ENCODE measurements at places on chromosomes 13 and 19.

DNA sequence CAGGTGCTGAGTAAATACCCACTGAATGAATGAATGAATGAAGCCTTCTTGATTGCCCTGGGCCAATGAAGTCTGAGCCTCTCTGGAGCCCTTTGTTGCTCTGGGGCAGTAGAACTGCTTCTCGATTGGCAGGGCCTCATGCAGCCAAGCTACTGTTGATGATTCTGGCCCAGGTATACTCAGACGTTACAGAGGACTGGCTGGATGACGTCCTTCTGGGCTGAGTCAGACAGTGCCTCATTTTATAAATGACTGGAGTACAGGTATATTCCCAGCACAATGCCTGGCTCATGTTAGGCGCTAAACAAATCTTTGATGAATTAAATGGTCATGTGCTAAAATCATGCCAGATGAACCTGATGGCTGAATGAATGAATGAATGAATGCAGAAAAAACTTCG is 243.8 kb upstream of the MAB21L1 start:
- DNase-seq = no peak

GRCh38 chr19:29297381-29297780 is 84.4 kb upstream of the UQCRFS1 start:
- DNase-seq = no peak

GRCh38 chr19:3450796-3451411 is 29.4 kb downstream of the SMIM24 start:
- DNase-seq = no peak

DNA sequence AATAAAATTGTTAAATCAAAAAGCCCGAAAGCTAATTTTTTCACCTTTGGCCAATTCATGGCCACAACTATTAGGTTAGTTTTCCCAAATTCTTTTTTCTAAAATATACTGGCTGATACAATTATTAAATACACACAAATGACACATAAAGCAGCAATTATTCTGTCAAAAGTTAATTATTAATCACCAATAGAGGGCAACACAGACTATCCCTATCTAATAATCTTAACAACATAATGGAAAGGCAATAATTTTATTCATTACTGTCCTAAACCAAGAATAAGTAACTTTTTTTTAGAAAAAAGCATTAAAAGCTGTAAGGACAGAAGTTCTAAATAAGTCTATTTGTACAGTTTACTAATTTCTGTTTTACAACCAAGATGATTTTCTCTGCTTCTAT is 51.7 kb downstream of the KATNAL1 start:
- DNase-seq = no peak

DNA sequence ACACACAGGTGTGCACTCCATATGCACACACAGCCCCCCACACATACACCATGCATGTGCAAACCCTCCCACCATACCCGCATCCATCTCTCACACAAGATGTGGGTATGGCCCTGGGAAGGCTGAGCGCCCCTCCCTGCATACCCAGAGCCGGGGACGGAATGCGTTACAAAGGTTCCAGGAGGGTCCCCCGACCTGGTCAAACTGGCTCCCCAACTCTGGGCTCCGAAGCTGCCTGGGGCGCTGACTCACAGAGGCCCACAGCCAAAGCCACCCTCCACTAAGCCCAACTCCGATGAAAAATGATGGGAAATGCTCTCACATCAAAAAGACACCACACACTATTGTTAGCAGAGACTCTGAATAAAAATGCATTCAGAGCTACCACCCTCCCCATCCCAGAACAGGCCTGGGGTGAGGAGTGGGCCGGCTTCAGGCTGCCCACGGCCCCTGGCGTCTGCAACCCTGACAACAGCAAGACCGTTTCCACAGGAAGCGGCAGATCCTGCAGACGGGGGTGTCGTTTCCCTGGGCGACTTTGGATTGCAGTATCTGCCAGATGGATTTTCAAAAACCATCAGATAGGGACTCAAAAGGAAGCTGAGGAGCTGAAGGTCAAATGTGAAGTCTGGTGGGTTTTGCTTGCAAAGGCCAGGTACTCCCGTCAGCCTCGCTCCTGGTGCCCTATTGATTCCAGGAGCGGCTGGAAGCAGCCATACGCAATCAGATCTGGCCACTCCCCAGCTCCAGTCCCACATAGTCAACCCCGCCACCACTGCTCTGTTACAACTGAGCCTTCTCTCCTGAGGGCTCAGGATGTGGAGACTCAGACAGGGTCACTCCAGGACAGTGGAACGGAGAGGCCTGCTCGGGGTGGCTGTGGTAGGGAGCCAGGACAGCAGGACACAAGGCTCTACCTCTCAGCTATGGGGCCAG is 14.3 kb downstream of the PEPD start:
- no peak for DNase-seq

- DNase-seq = no peak
Observed at GRCh38 chr19:19546751-19547162, 8.7 kb downstream of the CILP2 start.

DNA sequence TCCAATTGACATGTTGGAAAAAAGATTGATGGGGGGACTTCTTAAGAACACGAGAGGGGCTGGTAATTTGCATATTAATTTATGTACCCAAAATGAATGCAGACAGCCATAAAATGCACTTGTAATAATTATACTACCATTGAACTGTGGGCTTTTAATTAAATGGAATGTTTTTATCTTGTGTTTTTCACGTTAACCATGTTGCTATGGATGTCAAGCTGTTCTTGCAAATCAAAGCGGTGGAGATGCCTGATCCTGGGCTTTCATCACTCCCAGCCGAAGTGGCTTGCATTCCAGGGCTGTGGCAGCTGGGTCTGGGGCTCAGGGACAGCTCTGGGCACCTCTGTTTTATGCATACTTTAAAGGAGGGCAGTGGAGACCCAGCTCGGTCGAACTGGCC is 179.4 kb upstream of the TMTC4 start:
- DNase-seq = no peak

DNA sequence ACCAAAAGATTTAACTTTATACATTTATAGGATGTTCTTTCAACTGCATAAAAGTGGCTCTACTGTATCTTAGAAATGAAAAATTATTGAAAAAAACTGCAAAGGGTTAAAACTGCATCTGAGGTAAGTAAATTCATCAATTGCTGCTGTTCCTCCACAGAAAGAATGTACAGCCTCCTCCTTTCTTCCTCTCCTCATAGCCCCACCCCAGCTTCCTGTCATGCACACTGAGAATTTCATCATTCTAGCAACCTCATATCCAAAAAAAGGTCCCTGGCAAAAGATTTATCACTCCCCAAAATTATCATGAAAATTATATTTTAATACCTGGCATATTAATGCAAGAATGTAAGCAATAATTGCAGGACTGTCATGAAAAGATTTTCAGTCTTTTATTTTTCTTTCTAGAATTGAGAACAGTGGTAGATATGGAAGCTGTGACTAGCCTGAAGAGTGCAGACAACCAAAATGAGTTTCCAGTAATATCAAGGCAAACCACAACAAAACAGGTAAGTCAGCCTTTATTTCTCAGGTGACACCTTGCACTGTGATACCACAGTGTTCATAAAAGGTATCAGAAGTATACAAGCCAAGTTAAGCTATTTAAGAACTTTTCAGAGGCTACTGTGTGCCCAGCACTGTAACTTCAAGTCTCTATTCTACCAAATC is 110.8 kb downstream of the SUCLA2 start:
- no peak for DNase-seq

Measured in stimulated activated CD8-positive, alpha-beta memory T cell treated with anti-CD3 and anti-CD28 coated beads, Interleukin-12 subunit alpha, Interleukin-12 subunit beta, amount 100 ng/mL, for 1 hour (primary cell).